Posterior vena cava (tissue), 2 donors: ENCODE measurements at places on chromosomes 13 and 19. TPM values are rescaled to one million over a fixed set of nuclear protein-coding genes. Genes with fewer than 3 reads are reported as not detected.

CATSPERD gene
- total RNA-seq: not detected

GRCh38 chr19:10952809-10953208, 8.0 kb upstream of the SMARCA4 start:
- DNase-seq: no peak

DNA sequence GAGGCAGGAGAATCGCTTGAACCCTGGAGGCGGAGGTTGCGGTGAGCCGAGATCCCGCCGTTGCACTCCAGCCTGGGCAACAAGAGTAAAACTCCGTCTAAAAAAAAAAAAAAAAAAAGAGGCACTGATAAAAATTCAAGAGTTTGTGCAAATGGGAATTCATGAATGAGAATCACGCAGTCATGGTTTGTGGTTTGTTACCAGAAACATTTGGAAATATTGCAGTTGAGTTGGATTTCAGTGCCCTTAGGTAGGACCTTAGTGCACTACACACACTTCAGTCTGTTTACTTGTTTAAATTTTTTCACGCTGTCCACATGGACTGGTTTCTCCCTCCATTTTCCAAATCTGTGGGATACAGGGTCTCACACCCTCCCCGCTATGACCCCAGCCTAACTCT, 28.4 kb downstream of the ZNF844 start:
- DNase-seq: no peak

ZNF382 gene
- total RNA-seq: 7.3 TPM

GRCh38 chr19:3459965-3460582, 20.3 kb downstream of the SMIM24 start:
- DNase-seq: no peak

DNAAF3 gene
- not detected for total RNA-seq

PIN1 gene
- total RNA-seq: 62.4 TPM

- no peak for DNase-seq
Measured at GRCh38 chr13:51731759-51732158, 72.2 kb downstream of the DHRS12 start.

ZIK1 gene
- total RNA-seq: 4.5 TPM

DNA sequence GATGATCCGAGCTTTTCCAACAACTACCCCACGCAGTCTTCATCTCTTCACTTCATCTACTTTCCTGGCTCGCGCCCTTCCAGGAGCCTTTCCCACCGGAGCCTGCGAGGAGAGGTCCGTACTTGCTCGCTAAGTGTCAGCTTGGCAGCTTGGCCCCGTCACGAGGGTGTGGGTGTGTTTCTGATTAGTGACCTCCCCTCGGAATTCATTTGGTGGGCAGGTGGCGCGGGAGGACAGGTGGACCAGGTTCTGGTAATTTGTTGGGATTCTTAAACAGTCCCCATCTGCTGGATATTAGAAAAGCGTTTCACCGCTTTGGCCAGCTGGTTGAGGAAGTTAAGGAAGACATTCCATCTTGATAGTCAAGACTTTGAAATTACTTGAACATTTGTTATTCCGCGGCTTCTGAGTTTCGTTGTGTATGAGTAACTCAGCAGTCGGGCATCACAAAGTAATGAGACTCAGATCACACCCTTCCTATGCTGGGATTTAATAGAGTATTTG, 515 bp downstream of the UFM1 start:
- peak; percentile 89 for DNase-seq

GRCh38 chr19:3042621-3043267, 13.7 kb upstream of the TLE2 start:
- no peak for DNase-seq

DNA sequence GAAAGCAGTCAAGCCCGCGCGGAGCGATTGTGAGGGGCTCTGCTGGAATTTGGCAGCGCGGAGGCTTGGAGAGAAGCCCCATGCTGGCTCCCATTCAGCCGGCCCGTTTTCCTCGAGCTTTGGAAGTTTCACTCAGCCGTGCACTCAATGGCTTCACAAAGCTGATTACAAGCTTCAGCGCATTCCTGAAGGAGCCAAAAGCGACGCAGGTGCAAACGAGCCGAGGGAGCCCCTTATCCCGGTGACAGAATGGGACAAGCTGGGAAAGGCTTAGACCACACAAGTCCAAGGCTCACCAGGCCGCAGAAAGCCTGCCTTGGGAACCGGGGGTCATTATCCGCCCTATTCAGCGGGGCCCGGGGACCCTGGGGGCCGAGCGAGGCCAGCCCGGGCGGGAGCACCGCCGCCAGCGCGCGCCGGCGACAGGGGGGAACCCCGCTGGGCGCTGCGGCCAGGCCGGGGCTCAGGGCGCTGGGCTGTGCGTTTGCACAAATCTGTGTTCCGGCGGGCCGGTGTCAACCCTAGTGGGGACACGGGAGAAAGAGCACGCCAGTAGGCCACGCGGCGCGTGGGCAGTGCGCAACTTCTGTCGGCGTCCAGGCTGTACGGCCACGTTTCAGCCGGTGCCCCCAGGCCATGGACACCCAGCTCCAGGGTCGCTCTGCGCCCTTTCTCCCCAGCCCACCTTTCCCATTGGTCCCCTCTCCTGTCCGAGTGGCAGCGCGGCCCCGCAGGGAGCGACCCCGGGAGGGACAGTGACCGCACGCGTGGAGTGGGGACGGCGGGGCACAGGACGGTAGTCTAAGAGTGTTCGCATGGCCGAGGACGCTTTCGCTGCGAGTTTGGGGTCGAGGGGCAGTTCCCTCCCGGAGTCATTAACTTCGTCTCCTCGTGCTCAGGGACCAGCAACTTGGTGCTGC, 37.3 kb downstream of the SOX1 start:
- no peak for DNase-seq

DNA sequence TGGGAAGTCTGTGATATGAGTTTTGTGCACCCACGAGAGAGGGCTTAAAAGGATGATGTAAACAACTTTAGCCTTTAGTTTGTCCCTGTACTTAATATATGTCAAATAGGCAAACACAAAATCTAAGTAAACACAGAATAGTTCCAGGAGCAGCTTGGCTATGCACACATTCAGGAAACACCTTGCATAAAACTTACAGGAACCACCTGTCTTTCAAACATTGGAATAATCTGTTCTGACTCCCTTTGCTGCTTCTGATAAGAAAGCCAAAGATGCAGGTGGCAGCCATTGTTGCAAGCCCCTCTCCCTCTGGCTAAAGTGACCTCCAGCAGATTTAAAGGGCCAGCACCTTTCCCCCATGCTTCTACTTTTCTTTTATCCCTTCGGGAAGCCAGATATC, 4.7 kb downstream of the EEF1AKMT1 start:
- no peak for DNase-seq

CCDC70 gene
- not detected for total RNA-seq

DNA sequence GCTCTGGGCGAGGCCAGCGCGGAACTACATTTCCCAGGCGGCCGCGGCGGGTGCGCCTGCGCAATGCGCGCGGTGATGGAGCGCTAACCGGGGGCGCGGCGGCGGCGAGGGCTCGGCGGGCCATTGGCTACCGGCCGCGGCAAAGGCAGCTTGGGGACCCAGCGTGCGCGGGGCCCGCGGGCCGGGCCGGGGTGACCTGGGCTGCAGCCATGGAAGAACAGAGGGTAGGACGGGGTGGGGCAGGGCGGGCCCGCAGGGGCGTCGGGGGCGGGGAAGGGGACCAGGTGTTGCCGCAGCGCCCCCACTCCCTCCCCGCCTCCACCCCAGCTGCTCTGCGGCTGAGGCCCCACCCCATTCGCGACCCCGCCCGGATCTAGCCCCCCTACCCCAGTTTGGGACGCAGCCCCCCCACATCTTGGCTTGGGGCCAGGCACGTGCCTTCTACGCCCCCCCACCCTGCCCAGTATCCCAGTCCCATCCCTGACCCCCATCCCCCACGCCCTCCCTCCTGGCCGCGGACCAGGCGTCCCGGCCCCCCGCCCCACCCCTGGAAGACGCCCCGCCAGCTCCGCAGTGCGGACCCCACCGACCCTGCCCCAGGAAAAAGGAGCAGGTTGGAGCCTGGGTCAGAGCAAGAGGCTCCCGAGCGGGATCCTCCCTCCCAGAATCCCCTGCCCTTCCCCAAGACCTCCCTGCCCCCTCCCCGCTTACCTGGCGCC, at the start of gene FSD1:
Gene FSD1, plus strand, starts transcription at position 61 of the 719 bp plus-strand sequence. Its CDS starts 149 bp downstream, at position 210.
- no peak for DNase-seq

DNA sequence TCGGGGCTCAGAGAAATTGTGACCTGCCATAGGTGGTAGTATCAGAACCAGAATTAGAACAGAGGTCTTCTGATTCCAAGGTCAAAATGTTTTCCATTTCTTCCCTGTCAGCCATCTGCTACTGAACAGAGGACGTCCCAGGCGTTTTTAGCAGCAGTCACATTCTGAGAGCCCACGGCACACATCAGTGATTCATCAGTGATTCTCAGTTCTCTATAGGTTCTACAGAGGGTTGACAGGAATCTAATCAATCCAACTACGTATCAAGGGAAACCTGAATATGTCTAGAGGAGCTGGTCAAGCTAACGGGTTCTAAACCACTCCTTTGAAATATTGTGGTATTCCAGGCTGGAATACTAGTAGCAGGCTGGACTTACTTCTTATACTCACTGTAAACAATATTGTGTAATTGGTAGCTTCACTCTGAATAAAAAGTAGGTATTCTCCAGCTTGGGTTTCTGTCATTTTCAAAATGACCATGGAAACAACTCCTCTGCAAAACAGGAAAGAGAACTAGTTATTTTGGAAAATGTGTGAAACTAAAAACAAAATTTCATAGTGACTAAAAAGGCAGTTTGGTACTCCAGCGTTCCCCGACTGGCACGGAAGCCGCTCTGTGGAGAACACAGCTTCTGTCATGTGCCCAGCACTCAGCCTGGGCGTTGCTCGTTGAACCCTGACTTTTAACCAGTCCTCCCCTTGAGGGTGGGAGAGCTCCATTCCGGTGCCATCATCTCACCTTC, 43.2 kb downstream of the FLT3 start:
- DNase-seq: no peak

SIAH3 gene
- total RNA-seq: 0.05 TPM

KCNN4 gene
- total RNA-seq: 4.0 TPM

DNA sequence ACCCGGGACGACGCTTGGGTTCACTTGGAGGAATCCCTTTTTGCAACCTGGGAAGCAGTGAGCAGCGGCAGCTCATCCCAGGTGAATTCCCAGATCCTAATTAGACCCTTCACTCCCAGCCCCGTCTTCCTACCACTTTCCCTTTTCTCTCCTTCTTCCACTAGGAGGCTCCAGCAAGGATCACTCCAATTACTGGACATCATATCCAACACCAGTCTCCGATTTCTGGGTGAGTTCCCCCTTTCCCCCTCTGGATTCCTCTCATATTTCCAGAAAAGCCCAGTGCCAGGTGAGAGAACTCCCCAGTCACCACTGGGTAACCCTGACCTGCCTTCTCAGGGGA, 17.1 kb upstream of the ZSCAN4 start:
- DNase-seq: no peak

DNA sequence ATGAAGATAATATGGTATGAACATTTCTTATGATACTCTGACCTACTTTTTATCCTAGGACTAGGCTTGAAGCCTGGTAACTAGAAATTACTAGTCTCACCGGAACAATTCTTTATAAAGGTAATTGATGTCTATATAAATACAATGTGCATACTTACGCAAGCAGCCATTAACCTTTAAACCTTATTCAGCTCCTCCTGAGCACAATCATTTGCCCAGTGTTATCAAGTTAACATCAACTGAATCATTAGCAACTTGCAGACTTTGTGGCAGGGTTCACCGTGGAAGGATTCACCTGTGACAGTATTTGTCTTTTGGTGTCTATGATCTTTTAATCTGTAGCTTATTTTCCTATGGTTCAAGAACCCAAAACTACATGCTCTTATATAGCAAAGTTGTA, 508.6 kb upstream of the KLHL1 start:
- no peak for DNase-seq

- DNase-seq: peak; percentile 88
Measured at GRCh38 chr19:1411255-1412191, 4.1 kb downstream of the DAZAP1 start.

DNA sequence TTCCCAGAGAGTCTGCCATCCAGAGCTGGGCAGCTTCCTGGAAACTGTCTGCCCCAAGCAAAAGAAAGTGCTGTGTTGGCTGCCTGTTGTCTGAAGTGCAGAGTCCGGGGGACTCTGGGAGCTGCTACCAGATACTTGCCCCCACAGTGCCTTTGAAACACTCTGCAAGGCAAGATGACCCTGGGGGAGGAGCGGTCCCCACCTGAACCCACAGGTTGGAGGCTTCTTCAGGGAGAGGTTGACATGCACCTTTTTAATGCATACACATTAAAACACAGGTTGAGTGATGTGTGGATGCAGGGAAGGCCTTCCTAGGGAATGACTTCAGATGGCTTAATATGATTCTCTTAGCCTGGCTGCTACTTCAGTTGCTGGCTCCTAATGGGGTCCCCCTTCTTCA, 479.5 kb downstream of the ZNF536 start:
- no peak for DNase-seq

DNA sequence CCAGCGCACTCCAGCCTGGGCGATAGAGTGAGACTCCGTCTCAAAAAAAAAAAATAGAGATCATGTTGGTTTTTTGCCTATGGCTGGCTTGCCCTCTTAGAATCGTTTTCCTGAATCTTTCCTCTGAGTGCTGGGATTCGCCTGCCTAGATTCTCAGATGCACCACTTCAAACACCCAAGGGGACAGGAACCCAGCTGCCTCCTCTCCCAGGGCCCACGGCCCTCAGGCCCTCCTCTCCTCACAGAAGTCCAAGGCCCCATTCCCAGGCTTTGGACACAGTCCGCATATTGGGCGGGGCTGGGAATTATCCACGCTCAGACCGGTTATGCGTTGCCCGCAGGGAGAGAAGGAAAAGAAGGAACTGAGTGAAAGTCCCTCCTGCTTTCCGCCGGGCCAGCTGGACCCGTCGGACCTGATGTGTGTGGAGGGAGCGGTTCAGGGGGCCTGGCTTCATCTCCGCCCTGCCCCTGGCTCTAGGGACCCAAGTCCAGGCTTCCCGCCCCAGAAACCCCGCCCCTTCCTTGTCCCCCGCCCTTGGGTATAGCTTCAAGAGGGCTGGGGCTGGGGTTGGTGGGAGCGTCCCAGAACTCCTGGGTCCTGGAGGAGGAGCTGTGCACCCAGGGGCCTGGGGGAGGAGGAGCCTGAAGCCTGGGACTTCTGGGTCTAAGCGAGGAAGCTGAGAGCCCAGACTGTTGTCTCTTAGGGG, 5.8 kb downstream of the PPFIA3 start:
- no peak for DNase-seq

DNA sequence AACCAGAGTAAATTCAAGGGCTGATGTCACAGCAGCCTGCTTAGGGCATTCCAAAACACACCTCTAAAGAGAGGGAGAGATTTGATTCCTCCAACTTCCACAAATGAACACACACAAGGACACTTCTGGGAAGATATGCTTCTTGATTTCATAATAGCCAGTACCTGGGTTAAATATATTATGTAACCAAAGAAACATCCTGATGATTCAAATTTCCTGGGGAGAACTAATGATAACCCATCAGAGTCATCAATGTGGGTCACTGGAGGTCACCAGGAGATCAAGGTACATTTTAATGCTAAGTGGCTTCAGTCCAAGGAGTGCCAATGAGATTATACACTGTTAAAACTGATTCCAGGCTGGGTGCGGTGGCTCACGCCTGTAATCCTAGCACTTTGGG, 54.0 kb upstream of the DOCK9 start:
- no peak for DNase-seq

PEAK3 gene
- 2.0 TPM for total RNA-seq

NOVA2 gene
- 7.9 TPM for total RNA-seq

- DNase-seq: peak; percentile 77
Measured at GRCh38 chr13:113855931-113856715, 7.8 kb downstream of the GAS6 start.

GRCh38 chr13:35716729-35717128, 240.2 kb upstream of the MAB21L1 start:
- peak; percentile 62 for DNase-seq

CCL25 gene
- not detected for total RNA-seq
